KG1 (cell line): ENCODE measurements at places on chromosomes 12 and 14.

DNA sequence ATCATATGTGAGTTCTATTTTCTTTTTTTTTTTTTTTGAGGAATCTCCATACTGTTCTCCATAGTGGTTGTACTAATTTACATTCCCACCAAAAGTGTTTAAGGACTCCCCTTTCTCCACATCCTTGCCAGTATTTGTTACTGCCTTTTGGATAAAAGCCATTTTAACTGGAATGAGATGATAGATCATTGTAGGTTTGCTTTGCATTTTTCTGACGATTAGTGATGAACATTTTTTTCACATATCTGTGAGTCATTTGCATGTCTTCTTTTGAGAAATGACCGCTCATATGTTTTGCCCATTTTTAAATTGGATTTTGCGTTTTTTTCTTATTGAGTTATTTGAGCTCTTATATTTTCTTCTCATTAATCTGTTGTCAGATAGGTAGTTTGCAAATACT lies 394.8 kb downstream of the LRFN5 start:
- no peak for DNase-seq

GRCh38 chr14:54435500-54435981 lies 5.6 kb downstream of the CNIH1 start:
- no peak for DNase-seq

GRCh38 chr12:14982991-14983390 lies 10.1 kb downstream of the PDE6H start:
- no peak for DNase-seq

GRCh38 chr12:100445081-100445481 lies 28.6 kb upstream of the NR1H4 start:
- DNase-seq = no peak

DNA sequence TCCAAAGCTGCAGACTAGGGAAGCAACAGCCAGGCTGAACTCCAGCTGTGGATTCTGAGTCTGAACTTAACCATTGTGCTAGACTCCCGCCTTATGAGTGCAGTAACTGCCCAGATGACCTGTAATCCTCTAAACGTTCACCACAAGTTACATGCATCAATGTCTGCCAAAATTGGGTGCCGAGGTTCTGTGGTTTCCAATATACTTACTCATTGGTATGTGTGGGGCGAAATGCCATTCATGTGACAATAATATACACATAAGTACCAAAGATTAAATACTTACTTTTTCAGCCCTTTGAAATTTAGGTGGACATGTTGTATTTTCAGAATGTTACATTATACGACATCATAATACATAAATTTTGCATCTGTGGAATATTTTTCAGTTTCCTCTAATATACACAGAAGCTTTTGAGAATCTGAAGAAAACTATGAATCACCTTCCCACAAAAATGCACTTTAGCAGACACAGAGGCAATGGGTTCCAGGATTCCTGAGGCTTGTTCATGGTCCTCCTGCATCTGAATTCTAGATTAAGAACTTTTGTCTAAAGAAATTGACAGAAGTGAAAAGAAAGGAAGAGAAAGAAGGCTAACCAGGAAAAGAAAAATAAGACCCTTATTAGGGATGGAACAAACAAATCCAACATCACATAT lies 31.7 kb downstream of the GRIP1 start:
- DNase-seq = no peak

DNA sequence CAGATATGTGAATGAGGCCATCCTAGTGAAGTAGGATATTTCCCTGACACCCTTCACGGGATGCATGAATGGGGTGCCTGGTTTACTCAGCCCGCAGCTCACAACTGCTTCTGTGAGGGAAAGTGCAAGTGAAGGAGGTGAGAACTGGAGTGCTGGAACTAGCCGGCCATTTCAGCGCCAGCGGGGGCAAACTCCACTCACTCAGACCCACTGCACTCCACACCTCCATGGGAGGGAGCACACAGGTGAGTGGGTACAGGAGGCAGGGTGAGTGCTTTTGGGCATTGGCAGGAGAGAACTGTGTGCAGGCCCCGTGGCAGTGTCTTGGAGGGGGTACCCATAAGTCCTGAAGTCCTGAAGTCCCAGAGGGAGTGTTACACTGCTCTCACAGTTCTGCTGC lies 1008.4 kb downstream of the SLC6A15 start:
- DNase-seq = no peak

DNA sequence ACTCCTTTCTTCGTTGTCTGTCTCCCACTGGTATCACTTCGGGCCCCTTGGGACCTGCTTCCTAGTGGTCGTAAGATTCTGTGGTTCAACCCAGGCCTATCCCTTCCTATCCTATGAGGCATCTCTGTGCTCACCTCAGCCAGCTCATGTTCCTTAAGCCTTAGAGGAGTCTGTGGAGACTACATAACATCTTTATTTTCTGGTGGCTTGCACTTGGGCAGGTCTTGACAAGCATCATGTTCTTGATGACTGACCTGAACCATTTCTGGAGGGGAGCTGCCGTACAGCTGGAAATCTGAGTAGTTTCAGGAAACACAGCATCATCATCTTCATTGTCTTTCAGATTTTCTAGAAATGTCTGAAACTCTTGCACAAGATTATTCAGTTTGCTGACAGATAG lies 69.3 kb downstream of the PPFIBP1 start:
- no peak for DNase-seq

DNA sequence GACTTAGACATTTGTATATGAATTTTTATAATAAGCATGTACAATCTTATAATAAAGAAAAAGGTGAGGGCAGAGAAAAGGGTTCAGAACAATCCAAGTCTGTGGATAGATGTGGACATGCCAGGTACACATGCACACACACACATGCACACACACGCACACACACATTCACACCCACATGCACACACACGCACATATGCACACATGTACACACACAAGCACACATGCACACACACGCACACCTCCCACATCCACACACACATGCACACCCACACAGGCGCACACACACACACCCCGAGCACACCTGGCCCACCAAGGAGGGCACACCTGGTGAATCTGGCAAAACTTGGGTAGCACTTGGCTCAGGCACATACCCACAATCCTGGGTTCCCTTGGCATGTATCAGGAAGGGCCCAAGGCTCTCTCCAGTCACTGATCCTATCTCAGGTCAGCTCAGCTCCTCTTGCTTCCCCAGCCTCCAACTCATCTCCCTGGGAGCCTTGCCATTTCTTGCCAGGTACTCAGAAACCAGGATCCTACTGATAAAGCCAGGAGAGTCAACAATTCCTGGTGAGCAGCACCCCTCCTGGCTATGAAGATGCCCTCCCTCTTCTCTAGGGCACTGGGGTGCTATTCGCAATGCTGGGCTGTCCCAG lies 18.6 kb upstream of the TMEM106C start:
- DNase-seq = no peak

- no peak for DNase-seq
Measured at GRCh38 chr14:102192840-102193502, 53.3 kb downstream of the WDR20 start.

GRCh38 chr12:110917467-110917866 lies 2.9 kb downstream of the MYL2 start:
- no peak for DNase-seq

DNA sequence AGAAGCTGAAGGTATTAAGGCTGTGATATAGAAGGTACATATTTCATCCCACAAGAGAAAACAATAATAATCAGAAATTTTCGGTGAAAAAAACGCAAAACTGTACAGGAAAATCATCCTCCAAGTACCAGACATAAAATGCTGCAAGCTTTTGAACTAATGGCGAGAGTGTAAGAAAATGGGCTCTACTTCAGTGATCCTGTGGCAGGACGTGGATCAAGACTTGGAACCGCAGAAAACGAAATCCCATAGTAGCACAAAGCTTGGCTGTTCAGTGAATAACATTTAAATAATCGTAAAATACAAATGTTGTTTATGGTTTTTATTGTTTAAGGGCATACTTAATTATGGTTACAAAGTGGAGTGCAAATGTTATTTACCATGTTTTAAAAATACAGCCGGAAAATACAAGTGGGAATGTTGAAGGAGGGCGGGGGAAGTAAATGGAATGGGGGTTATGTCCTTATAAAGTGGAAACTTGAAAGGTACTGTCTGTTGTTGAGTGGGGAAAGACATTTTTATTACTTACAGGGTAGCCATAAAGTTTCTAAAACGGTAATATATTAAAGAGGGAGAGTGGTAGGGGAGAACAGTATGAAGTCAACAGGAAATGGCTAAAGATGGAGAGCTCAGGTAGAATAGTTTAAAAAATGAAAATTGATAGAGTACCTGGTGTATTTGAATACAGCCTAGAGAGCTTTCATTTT lies 1.1 kb downstream of the SMIM10L1 start:
- no peak for DNase-seq

DNA sequence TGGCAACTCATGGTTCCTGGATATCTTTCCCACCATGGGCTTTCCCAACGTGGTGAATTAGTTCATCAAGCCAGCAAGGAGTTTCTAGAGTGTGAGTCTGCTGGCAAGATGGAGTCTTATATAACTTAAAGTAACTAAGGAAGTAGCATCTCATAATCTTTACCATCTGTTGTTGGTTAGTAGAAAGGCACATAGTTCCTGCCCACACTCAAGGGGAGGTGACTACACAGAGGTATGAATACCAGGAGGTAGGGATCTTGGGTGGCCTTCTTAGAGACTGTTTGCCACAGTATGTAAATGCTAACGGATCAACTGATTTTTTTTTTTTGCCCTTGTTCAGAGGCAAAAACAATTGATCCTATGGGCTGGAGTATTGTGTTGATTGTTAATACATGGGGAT lies 446.9 kb downstream of the ATP23 start:
- DNase-seq = no peak

GRCh38 chr14:91940209-91940608 lies 7.3 kb downstream of the FBLN5 start:
- DNase-seq = no peak

DNA sequence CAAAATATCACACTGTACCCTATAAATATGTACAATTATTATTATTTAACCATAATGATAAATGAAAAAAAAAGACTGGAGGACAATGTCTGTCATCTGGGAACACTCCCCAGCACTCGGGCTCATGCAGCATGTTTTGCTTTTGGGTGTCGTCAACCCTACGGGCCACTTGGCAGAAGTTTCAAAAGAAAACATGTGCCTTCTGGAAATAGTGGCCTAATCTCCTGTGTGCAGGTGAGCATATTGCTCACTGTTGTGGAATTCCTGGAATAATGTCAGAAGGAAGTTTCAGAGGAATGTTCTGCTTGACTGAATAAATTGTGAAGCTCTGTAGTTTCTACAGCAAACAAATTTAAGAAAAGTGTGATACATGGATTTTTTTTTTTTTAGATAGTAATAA lies 298.3 kb downstream of the SSPN start:
- no peak for DNase-seq

- DNase-seq = no peak
Measured at GRCh38 chr14:23358042-23358441, 5.4 kb upstream of the SLC22A17 start.

DNA sequence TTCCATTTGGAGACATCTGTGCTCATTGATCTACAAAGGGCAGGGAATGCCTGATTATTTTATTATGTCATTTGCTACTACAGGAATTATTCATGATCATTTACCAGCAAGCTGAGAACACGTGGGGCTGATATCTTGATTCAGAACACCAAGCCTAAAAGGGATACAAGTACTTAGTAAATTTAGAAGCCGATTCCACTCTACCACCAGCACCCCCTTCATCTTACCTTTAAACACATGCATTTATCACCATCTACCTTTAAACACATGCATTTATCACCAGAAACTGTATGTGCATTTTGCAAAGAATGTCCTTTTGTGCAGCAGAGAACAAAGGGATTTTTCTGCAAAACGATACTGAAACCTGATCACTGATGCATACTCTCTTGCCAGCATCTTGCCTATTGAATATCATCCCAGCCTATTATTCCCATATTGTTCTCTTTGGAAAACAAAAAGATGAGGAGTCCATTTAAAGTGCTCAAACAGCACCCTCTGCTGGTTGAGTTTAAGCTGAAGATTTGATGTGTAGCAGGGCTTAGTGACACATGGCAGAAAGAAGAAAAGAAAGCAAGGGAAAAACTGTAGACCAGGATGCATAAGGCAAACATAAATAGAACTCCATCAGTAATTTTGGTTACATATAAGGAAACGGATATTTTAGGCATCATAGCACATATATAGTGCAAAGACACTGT lies 132.6 kb upstream of the PLEKHG7 start:
- peak; percentile 57 for DNase-seq

GRCh38 chr12:13182881-13183280 lies 13.6 kb upstream of the EMP1 start:
- DNase-seq = no peak

GRCh38 chr14:103887170-103887501 lies 39.8 kb upstream of the PPP1R13B start:
- DNase-seq = no peak
